ENCODE measurements at places on chromosomes 13 and 19. TPM values are rescaled to one million over a fixed set of nuclear protein-coding genes. Genes with fewer than 3 reads are reported as not detected.

DNA sequence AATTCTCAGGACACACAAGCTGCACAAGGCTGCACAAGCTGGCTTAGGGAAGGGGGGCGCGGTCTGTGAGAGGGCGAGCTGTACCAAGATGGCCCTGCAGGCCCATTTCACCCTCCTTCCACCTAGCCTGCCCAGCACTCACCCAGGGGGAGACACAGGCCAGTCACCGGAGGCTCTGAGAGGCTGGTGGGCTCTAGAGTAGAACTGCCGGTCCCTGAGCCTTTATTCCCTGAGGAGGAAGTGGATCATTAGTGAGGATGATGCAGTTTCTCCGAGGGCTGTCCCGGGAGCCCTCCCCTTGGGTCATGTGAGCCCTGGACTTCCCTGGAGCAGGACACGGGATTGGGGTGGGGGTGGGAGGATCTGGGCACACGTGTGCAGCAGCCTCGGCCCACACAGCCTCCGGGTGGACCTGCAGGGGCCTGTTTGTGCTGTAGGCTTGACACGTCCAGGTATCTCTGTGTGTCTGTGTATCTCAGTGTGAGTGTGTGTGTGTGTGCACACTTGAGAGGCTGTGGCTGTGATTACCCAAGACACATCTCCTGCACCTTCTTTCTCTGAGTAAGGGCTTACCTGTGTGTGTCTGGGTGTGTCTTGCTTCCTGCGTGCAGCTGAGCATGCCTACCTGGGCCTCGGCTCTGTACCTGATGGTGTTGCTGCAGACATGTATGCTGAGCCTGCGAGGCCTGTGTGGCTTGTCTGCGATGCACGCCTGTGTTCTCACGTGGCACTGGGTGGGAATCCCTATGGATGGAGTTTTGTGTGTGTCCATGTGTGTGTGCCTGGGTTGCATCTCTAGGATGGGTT is at the start of gene ACP5:
Gene ACP5, minus strand, starts transcription at position 195 of the 807 bp plus-strand sequence. CDS start 328 bp downstream, outside the sequence.
- DNase-seq = no peak

DNA sequence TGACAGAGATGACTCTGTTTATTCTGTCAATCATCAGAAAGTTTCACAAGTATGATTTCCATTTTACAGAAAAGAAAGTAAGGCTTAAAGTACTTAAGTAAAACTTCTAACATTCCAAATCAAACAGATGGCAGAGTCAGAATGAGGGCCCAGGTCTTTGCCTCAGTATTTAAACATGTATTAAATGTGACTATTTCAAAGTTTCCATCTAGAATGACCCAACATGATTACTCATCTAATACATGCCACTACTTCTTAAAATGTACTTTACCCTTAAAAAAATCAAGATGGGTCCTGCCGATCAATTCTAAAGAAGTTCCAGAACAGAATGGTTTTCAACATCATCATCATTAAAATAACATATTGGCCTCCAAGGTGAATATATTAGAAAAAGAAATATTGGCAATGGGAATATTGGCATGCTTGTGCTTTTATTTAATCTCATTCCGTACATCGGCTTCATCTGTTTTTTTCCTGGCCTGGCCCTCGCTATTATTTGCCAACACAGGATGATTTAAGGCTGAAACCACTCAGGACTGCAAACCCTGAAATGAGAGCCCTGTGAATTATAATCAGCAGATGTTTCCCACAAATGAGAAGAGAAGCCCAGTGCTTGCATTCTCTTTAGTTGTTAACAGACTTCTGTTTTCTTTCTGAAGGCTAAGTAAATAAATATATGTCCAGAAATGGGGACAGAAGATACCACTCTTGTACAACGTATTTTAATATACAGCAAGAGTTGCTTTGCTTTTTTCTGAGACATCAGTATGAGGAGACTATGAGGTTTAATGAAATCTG is 340.0 kb downstream of the DNAJC15 start:
- DNase-seq = no peak

FFAR1 gene
- total RNA-seq = not detected

DNA sequence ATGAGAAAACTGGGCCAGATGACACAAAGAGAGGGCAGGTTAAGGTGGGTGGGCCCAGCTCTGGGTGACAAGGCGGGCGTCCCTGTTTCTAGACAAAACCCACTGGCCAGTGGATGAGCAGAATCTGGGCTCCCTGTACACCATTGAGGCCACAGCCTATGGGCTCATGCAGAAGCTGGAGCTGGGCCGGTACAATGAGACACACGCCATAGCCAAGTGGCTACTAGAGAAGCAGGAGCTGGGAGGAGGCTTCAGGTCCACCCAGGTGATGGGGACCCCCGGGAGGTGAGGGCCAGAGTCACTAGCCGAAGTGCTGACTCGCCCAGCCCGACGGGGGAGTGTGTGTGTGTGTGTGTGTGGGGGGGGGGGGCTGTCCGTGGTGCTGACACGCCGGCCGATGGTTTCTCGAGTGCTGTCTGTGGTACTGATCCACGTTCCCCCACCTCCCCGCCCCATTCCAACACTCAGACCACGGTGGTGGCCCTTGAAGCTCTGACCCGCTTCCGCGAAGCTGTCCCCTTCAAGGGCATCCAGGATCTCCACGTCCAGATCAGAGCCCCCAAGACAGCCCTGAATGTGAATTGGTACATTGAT is 24.3 kb upstream of the SHFL start:
- DNase-seq = peak; percentile 13

GRCh38 chr13:44323754-44324153 is 49.9 kb upstream of the SERP2 start:
- no peak for DNase-seq

GRCh38 chr13:87999240-87999700 is 328.1 kb downstream of the SLITRK5 start:
- DNase-seq = no peak

GRCh38 chr19:15419413-15420025 is 731 bp upstream of the AKAP8L start:
- DNase-seq = no peak

GPR12 gene
- total RNA-seq = not detected

- DNase-seq = no peak
Observed at GRCh38 chr19:53962887-53963431, at the start of gene CACNG8. Gene CACNG8 (plus strand): TSS chr19:53962937.

GRCh38 chr13:32407854-32408253 is 20.1 kb downstream of the N4BP2L1 start:
- no peak for DNase-seq

GRCh38 chr19:33797802-33798671 is 1.4 kb downstream of the KCTD15 start:
- peak; percentile 65 for DNase-seq

DNA sequence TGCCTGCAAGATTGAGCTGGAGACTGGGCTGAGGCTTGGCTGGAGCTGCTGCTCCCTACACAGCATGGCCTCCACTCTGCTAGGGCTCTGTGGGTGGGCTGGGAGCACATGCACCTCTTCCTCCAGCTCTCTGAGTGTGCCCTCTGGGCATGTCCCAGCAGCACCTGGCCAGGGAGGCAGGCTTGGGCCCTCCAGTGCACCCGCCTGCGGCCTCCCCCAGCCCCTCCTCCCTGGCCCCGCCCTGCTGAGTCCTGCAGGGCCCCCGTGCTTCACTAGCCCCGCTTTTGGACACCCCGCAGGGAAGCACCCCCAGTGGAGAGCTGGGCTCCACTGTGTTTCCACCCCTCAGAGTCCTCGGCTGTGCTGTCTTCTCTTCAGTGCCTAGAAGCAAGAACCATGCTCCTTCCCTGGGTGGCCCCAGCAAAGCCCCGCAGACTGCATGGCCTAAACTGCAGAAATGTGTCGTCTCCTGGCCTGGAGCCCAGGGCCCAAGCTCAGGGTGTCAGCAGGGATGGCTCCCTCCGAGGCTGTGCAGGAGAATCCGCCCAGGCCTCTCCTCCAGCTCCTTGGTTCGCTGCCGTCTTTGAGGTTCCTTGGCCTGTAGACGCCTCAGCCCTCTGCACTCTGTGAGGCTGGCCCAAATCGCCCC is 5.0 kb upstream of the TEX29 start:
- DNase-seq = no peak

GFY gene
- total RNA-seq = not detected

SIGLEC8 gene
- total RNA-seq = not detected

GRCh38 chr19:31560086-31561060 is 211.1 kb upstream of the TSHZ3 start:
- no peak for DNase-seq

Data from endothelial cell (in vitro differentiated cells).